ENCODE measurements at places on chromosomes 16 and 17. TPM values are rescaled to one million over a fixed set of nuclear protein-coding genes. Genes with fewer than 3 reads are reported as not detected.

The MNT gene
- 15.1 TPM for total RNA-seq

The ARHGAP44 gene
- total RNA-seq = 5.9 TPM

The ODAD4 gene
- 0.84 TPM for total RNA-seq

The EPX gene
- total RNA-seq = not detected

The CIBAR2 gene
- total RNA-seq = not detected

The SLC6A2 gene
- not detected for total RNA-seq

The ZNF200 gene
- 5.0 TPM for total RNA-seq

The TUBB3 gene
- total RNA-seq = 599 TPM

The ADORA2B gene
- total RNA-seq = 6.6 TPM

The GNG13 gene
- total RNA-seq = not detected

The SYNGR3 gene
- total RNA-seq = 11.3 TPM

The CCL7 gene
- not detected for total RNA-seq

The DNAI2 gene
- total RNA-seq = not detected

The OTOA gene
- total RNA-seq = 0.17 TPM

The GAA gene
- 90.6 TPM for total RNA-seq

The TAC4 gene
- not detected for total RNA-seq

The PRAC2 gene
- total RNA-seq = not detected

The CHD9NB gene
- 1.0 TPM for total RNA-seq

The KRT33A gene
- total RNA-seq = not detected

The EPOP gene
- total RNA-seq = 6.4 TPM

The VKORC1 gene
- 139 TPM for total RNA-seq

The ZNF785 gene
- total RNA-seq = 8.8 TPM

GRCh38 chr17:41382394-41382793 is 288 bp upstream of the KRT34 start:
- no peak for DNase-seq

- no peak for DNase-seq
These were observed 92.5 kb downstream of the SDK2 start for GRCh38 chr17:73551759-73552158.

- no peak for DNase-seq
These were observed 4.5 kb upstream of the PHKG2 start for GRCh38 chr16:30743716-30744115.

DNA sequence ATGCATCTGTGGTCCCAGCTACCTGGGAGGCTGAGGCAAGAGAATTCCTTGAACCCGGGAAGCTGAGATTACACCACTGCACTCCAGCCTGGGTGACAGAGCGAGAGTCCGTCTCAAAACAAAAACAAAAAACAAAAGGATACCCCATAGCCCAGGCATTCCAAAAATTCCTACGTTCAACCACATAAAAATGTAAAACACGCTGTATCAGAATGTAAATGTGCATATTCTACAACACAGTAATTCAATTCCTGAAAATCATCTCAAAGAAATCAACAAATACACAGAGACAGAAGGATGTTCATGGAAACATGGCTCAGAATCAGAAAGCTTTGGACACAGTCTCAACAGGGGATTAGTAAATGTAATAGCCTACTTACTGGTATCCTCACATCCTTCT is 33.0 kb downstream of the COG7 start:
- no peak for DNase-seq

GRCh38 chr16:27195941-27196595 is 7.3 kb upstream of the KDM8 start:
- DNase-seq = no peak

GRCh38 chr17:82033359-82034085 is 2.0 kb downstream of the RAC3 start:
- DNase-seq = no peak

GRCh38 chr16:77424871-77425604 is 9.8 kb downstream of the ADAMTS18 start:
- DNase-seq = no peak

- DNase-seq = no peak
These were observed 361 bp downstream of the UQCRC2 start for GRCh38 chr16:21953541-21953902.

- no peak for DNase-seq
These were observed 4.0 kb downstream of the GPRC5C start for GRCh38 chr17:74435775-74436359.

- no peak for DNase-seq
These were observed 23.2 kb upstream of the CCL22 start for GRCh38 chr16:57335366-57335765.

DNA sequence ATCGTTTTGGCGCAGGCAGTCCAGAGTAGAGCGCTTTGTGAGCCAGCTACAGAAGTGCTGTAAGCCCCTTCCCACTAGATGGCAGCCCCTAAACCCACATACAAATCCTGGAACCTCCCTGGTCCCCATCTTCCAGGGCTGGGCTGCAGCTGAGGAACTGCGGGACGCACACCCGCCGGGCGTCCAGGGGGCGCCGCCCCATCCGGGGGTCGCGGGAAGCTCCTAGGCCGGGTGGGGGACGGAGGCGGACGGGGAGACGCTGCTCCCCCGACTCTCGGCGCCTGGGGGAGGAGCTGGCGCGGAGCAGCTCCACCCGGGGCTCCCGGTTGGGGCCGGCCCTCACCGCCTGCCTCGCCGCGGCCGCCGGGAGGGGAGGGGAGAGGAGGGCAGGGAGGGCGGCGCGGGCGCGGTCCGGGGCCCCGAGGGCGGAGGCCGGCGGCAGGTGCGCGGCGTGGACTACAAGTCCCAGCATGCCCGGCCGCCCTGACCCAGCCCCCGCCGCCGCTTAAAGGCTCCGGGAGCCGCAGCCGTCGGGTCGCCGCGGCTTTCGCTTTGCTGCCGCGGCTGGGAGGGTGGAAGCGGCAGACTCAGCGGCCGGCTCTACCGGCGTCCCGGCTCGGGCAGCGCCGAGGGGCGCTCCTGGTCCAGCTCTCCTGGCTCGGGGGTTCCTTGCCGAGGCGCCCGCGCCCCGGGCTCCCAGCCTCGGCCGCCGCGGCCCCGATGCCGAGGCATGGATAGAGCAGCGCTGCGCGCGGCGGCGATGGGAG is at the start of gene KSR1:
Gene KSR1 (plus strand): TSS at position 535 of the 767 bp plus-strand sequence. CDS start 196 bp downstream, at position 731.
- no peak for DNase-seq

GRCh38 chr16:23802776-23803175 is 33.0 kb upstream of the PRKCB start:
- DNase-seq = no peak

GRCh38 chr17:30545024-30545423 is 67.8 kb downstream of the GOSR1 start:
- no peak for DNase-seq

DNA sequence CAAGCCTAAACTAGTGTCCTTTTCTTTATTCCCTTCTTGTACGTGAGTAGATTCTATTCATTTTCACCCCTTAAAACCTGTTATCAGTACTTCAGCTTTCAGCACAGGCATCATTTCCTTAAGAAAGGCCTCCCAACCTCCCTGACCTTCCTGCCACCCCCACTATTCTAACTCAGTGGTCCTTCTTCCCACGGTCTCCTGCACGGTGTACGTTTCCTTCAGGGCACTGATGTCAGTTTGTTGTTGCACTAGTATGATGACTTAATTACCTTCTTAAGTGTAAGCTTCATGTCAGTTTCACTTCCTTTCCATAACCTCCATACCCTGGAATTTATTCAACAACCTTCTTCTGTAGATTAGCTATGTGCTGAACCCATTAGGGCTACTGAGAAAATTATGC is 484.2 kb downstream of the HS3ST4 start:
- DNase-seq = no peak

DNA sequence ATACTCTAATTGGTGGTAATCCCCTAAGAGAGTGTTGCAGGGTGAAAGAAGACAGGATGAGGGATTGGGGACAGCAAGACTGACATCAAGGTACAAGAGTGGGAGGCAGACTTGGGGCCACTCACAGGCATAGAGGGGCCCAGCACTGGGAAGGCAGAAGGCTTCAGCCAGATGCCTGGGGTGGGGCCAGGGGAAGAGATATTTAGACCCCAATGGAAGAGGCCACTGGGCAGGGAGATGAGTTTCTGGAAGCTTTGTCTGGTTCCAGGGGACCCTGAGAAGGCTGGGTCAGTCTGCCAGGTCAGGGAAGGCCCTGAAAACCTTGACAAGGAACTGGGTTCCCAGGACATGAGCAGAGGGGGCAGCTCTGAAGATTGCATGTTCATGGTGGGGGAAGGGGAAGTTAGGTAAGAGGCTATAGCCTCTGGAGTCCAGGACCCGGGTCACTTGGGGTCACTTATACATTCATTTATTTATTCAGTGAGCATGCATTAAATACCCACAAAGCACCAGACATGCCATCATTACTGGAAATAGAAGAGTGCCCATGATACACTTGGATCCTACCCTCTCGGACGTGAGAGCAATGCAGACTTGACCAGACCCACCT is 92.9 kb downstream of the TMEM132E start:
- no peak for DNase-seq

DNA sequence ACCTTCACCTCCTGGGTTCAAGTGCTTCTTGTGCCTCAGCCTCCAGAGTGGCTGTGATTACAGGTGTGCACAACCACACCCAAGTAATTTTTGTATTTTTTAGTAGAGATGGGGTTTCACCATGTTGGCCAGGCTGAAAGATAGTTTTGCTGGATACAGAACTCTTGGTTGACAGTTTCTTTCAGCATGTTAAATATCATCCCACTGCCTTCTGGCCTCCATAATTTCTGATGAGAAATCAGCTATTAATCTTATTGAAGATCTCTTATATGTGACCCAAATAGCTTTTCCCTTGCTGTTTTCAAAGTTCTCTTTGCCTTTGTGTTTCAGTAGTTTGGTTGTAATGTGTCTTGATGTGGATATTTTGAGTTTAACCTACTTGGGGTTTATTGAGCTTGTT is 50.3 kb upstream of the BRD7 start:
- no peak for DNase-seq

DNA sequence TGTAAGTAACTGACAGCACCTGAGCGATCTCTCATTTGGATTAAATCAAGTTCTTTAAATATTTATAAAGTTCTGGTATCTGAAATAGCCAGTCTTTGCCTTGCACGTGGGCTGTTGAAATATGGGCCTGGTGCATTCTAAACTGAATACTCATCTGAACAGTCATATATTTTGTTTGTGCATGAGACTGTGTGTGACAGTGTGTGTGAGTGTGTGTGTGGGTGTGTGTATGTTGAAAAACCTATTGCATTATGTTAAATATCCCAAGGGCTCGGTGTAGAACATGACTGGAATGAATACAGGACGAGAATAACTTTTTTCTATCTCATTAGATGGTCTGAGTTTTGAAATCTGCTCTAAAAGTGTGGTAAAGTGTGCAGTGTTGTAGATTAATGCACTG is 82.4 kb upstream of the TOX3 start:
- DNase-seq = no peak

GRCh38 chr17:68400404-68400735 is 56.9 kb downstream of the WIPI1 start:
- DNase-seq = no peak

GRCh38 chr17:62681061-62681938 is 53.8 kb downstream of the MRC2 start:
- DNase-seq = no peak

GRCh38 chr17:44038604-44039011 is 23.8 kb upstream of the TMEM101 start:
- no peak for DNase-seq

DNA sequence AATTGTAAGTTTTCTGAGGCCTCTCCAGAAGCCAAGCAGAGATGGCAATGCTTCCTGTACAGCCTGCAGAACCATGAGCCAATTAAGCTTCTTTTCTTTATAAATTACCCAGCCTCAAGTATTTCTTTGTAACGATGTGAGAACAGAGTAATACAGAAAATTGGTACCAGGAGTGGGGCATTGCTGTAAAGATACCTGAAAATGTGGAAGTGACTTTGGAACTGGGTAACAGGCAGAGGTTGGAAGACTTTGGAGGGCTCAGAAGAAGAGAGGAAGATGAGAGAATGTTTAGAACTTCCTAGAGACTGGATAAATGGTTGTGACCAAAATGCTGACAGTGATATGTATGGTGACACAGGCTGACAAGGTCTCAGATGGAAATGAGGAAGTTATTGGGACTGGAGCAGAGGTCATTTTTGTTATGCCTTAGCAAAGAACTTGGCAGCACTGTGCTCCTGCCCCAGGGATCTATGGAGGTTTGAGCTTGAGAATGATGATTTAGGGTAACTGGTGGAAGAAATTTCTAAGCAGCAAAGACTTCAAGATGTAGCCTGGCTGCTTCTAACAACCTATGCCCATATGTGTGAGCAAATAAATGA is 23.1 kb downstream of the PRDM7 start:
- DNase-seq = no peak

- no peak for DNase-seq
These were observed 124.9 kb downstream of the RBFOX3 start for GRCh38 chr17:79485991-79486390.

GRCh38 chr16:78297066-78297666 is 197.7 kb downstream of the WWOX start:
- DNase-seq = peak; percentile 47

DNA sequence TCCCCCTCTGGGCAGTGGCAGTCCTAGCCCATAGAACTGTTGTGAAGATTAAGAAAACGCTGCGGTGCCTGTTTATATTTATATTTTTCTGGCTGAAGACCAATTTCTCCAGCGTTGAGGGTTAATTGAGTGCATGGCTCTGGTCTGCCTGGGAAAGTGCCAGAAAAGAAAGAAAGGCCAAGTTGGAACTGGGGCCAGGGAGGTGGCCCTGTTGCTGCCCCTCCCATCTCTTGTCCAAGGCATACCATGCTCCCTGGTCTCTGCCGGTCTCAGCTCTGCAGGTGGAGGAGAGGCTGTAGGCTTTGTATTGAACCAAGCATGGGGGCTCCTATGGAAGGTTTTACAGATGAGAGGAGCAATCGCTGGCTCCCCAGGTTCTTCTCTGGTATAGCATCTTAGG is 124.7 kb downstream of the MGAT5B start:
- no peak for DNase-seq

DNA sequence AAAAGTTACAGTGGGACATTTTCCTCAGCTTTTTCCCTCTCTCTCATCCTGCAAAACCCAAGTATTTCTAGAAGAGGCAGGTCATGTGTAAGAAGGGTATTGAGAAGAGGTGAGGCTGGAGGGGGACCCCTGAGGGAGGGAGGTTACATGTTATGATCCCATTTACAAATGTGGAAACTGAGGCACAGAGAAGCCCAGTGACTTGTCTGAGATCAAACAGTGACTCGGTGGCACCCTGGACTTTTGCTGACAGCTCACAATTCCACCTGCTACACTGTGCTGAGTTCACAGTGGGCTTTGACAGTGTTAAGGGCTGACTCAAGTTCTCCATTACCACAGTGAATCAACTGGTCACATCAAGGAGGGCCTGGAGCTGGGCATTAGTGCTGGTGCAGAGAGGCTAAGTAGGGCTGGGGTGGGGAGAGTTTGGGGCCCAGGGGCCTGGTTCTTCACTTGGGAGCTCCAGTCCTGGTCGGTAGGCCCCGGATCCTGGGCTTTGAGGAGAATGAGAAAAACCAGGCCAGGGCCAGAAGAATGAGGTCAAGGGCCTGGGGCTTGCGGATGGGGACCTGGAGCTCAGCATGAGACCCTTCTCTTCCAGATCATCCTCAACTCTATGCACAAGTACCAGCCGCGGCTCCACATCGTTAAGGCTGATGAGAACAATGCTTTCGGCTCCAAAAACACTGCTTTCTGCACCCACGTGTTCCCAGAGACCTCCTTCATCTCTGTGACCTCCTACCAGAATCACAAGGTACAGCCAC is 26.0 kb downstream of the TBX4 start:
- no peak for DNase-seq
